ENCODE measurements at places on chromosomes 11 and 22.
A peak's percentile ranks its signal among the peaks of the same experiment; 100 is the strongest.

- H3K27me3 ChIP-seq = peaks cover 97% of the 10 kb centered on the region
- no peak overlapping the region for H3K27ac ChIP-seq
- peaks cover 9% of the 10 kb centered on the region for H3K4me1 ChIP-seq
- no peak for DNase-seq
- H3K4me3 ChIP-seq = no peak overlapping the region
Observed at GRCh38 chr11:30489076-30489475, 97.1 kb downstream of the MPPED2 start.

DNA sequence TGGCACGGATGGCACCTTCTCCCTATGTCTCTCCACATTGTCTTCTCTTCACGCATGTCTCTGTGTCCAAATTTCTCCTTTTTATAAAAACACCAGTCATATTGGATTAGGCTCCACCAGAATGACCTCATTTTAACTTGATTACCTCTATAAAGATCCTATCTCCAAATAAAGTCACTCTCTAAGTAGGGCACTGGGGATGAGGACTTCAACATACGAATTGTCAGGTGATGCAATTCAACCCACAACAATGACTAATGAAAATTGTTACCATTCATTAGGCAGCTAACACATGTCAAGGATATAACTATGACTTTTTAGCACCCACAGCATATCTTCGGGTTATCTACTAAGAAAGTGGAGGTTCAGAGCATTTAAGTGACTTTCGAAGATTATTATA, 55.5 kb upstream of the USP47 start:
- H3K4me1 ChIP-seq = peaks cover 35% of the 10 kb centered on the region
- H3K36me3 ChIP-seq = no peaks in the 10 kb centered on the region
- DNase-seq = no peak

DNA sequence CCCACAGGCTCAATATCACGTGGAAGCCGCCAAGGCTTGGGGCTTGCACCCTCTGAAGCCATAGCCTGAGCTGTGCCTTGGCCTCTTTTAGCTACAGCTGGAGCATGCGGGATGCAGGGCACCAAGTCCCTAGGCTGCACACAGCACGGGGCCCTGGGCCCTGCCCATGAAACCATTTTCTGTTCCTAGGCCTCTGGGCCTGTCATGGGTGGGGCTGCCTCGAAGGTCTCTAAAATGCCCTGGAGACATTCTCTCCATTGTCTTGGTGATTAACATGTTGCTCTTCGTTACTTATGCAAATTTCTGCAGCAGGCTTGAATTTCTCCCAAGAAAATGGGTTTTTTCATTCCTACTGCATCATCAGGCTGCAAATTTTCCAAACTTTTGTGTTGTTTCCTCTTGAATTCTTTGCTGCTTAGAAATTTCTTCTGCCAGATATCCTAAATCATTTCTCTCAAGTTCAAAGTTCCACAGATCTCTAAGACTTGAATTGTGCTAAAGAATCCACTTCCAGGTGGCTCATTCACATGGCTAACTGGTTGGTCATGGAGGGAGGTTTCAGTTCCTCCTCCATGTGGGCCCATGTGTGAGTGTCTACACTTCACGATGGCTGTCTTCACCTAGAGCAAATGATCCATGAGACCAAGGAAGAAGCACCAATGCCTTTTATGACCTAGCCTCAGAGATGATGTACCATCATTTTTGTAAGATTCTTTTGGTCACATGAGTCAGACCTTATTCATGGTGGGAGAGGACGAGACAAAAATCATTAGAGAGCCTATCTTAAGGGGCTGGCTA, 7.4 kb upstream of the CREBZF start:
- H3K27me3 ChIP-seq = no peaks in the 10 kb centered on the region
- no peaks in the 10 kb centered on the region for H3K36me3 ChIP-seq
- H3K27ac ChIP-seq = no peak overlapping the region
- H3K4me1 ChIP-seq = no peaks in the 10 kb centered on the region
- DNase-seq = no peak

DNA sequence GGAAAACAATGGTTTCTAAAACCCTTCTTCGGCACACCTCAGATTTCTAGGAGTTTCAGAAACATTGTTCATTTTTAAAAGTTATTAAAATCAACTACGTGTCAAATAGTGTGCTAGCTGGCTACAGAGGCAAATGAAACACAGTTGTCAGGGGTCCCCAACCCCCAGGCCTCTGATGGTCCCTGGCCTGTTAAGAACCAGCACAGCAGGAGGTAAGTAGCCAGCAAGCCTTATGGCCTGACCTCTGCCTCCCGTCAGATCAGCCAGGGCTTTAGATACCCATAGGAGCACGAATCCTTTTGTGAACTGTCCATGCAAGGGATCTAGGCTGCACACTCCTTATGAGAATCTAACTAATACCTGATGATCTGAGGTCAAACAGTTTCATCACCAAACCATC, 648.2 kb downstream of the FAM181B start:
- H3K27ac ChIP-seq = no peak overlapping the region
- no peak overlapping the region for H3K4me3 ChIP-seq
- peaks cover 87% of the 10 kb centered on the region for H3K27me3 ChIP-seq
- no peaks in the 10 kb centered on the region for H3K4me1 ChIP-seq

DNA sequence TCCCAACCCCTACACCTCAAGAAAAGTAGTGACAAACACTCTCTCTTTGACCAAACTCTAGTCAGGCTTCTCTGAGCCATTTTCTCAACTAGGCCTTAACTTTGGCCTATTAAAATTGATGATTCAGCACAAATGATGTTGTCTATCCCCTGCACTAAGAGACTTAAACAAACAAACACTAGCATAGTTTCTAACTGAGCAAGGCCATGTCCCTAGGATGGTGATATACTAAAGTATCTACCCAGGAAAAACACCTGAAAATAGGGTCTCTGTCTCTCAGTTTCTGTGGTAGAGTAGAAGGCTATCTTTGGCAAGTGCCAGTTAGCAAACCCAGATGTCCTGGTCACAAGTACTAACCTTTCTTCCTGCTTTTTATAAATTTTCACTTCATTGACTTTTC, 219.7 kb upstream of the ANO3 start:
- H3K27ac ChIP-seq = no peak overlapping the region
- DNase-seq = no peak
- H3K4me1 ChIP-seq = no peaks in the 10 kb centered on the region
- H3K27me3 ChIP-seq = peaks cover 20% of the 10 kb centered on the region
- no peak overlapping the region for H3K4me3 ChIP-seq

- H3K4me1 ChIP-seq = peaks cover 45% of the 10 kb centered on the region
- H3K36me3 ChIP-seq = peaks cover 7% of the 10 kb centered on the region
- peak overlapping the region; percentile 33 for H3K4me3 ChIP-seq
- DNase-seq = no peak
- no peaks in the 10 kb centered on the region for H3K27me3 ChIP-seq
- peak overlapping the region; percentile 83 for H3K27ac ChIP-seq
Observed at GRCh38 chr22:17919276-17920144, 104.9 kb downstream of the MICAL3 start.

DNA sequence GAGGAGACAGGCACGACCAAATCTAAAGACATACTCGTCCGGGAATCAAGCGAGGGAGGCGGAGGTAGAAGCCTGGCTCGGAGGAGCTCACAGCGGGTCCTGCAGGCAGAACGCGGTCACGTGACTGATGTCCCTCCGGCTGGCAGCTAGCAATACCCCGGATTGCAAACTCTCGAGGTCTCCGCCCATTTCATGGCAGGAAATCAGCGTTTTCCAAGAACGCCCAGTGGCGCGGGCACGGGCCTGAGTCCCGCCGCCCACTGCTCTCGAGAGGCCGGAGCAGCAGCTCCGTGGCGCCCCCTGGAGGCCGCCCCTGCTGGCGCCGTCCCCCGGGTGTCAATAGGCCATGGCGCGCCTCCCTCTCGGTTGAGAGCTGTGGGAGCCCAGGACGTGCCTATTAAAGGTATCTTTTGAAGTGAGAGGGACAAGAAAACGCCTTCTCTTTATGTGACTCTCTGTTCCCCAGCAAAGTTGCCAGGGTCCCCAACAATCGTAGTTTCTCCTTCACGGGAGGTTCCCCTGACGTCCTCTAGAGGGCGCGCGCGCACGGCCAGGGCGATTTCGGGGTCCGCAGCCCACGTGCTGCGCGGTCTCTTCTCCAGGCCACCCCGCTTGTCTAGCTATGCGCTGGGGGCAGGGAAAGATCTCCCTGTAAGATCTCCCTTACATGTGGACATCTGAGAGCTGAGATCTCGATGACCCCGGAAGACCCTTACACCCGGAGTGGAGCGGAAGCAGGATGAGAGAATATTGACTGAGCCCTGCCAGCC, 37.3 kb upstream of the RBFOX2 start:
- DNase-seq = peak; percentile 91
- no peaks in the 10 kb centered on the region for H3K4me1 ChIP-seq
- peak overlapping the region; percentile 75 for H3K4me3 ChIP-seq

DNA sequence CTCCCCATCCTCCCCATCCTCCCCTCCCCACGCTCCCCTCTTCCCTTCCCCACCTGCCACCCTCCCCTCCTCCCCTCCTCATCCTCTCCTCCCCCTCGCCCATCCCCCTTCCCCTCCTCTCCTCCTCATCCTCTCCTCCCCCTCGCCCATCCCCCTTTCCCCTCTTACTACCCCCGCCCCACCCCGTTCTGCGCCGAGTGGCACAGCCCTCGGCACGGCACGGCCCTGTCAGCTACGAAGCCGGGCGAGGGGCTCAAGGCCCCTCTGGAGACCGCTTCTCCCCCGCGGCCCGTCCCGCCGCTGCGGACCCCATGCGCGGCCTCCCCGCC, 449.9 kb downstream of the OPCML start:
- H3K4me3 ChIP-seq = no peak overlapping the region
- no peaks in the 10 kb centered on the region for H3K27me3 ChIP-seq
- no peak for DNase-seq
- no peaks in the 10 kb centered on the region for H3K4me1 ChIP-seq
- H3K36me3 ChIP-seq = no peaks in the 10 kb centered on the region

- H3K4me1 ChIP-seq = no peaks in the 10 kb centered on the region
- H3K4me3 ChIP-seq = no peak overlapping the region
- no peaks in the 10 kb centered on the region for H3K27me3 ChIP-seq
Observed at GRCh38 chr11:134815404-134815803, 403.4 kb upstream of the B3GAT1 start.

GRCh38 chr22:43404673-43405385, 7.0 kb upstream of the MPPED1 start:
- H3K4me1 ChIP-seq = peaks cover 10% of the 10 kb centered on the region
- no peaks in the 10 kb centered on the region for H3K36me3 ChIP-seq
- H3K27ac ChIP-seq = no peak overlapping the region
- peaks cover 55% of the 10 kb centered on the region for H3K27me3 ChIP-seq

- peaks cover 25% of the 10 kb centered on the region for H3K36me3 ChIP-seq
- peaks cover 10% of the 10 kb centered on the region for H3K4me1 ChIP-seq
- H3K4me3 ChIP-seq = peak overlapping the region; percentile 88
- no peak for DNase-seq
- H3K27me3 ChIP-seq = no peaks in the 10 kb centered on the region
Observed at GRCh38 chr11:64803846-64804345, 882 bp upstream of the MAP4K2 start.

- H3K36me3 ChIP-seq = no peaks in the 10 kb centered on the region
- no peak overlapping the region for H3K4me3 ChIP-seq
- H3K27ac ChIP-seq = no peak overlapping the region
- H3K27me3 ChIP-seq = no peaks in the 10 kb centered on the region
- peaks cover 6% of the 10 kb centered on the region for H3K4me1 ChIP-seq
- DNase-seq = peak; percentile 9
Observed at GRCh38 chr11:78690352-78690987, 115.8 kb upstream of the NARS2 start.

GRCh38 chr11:64894070-64894811, 15.8 kb upstream of the EHD1 start:
- no peaks in the 10 kb centered on the region for H3K27me3 ChIP-seq
- no peak overlapping the region for H3K4me3 ChIP-seq
- H3K36me3 ChIP-seq = peaks cover 9% of the 10 kb centered on the region
- H3K4me1 ChIP-seq = no peaks in the 10 kb centered on the region

- no peaks in the 10 kb centered on the region for H3K27me3 ChIP-seq
- no peak overlapping the region for H3K4me3 ChIP-seq
- H3K27ac ChIP-seq = no peak overlapping the region
Observed at GRCh38 chr22:24331468-24332440, 61.1 kb downstream of the SPECC1L start.

DNA sequence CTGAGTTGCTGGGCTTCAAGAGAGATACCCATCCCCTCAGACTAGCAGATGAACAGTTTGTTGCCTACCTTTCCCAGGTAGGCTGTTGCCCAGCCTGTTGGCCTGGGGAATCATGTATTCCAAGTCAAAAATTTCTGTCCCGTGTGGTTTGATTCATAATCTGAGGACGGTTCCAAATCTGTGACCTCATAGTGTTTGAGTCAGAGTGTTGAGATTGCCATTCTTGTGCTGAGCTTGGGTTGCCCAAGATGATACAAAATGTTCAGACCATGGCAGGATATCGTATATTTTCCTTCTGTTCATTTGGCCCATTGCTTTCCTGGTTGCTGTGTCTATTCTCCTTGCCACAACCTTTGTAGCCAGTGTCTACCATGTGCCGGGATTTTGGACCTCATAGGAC, 64.3 kb downstream of the CYB5R2 start:
- peak; percentile 26 for DNase-seq
- no peaks in the 10 kb centered on the region for H3K27me3 ChIP-seq
- H3K27ac ChIP-seq = no peak overlapping the region
- H3K4me1 ChIP-seq = peaks cover 24% of the 10 kb centered on the region
- no peaks in the 10 kb centered on the region for H3K36me3 ChIP-seq
- H3K4me3 ChIP-seq = no peak overlapping the region

- peak; percentile 52 for DNase-seq
- no peaks in the 10 kb centered on the region for H3K36me3 ChIP-seq
- no peak overlapping the region for H3K4me3 ChIP-seq
- H3K27ac ChIP-seq = no peak overlapping the region
- H3K4me1 ChIP-seq = peaks cover 13% of the 10 kb centered on the region
Observed at GRCh38 chr11:86991341-86991740, 36.1 kb upstream of the FZD4 start.

DNA sequence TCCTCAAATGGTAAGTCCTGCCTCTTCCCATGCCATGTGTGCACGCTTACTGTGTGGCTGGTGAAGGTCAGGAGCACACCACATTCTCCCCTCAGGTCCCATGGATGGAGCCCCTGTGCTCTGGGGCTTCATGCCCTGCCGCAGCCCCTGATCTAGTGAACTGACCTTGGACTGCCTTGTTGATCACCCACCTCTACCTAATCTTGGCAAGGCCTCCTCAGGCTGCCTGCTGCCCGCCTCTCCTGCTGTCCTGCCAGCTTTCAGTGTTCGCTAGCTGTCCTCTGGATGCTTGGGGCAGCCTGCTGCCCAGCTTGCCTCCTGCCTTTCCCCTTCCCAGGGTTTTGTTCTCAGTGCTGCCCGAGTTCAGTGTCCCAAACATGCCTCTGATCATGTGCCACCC, 38.1 kb downstream of the CABIN1 start:
- peaks cover 73% of the 10 kb centered on the region for H3K36me3 ChIP-seq
- H3K4me3 ChIP-seq = no peak overlapping the region
- H3K27ac ChIP-seq = no peak overlapping the region
- H3K4me1 ChIP-seq = no peaks in the 10 kb centered on the region

DNA sequence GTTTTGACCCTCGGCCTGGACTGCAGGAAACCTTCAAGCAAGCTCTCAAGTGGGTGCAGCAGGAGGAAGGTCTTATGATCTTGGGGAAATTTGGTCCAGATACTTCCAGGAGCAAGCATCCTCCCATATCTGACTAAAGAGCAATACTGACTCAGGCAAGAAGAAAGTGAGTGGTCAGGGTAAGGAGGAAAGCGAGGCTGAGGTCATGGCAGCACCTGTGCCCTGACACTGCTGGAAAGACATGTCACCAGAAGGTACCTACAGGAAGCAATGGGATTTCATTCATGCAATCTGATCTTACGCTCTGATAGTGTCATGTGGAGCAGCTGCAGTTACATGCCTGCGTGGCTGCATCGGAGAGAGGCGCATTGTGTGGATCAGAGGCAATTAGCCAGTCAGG, 6.5 kb upstream of the TOP3B start:
- H3K27ac ChIP-seq = no peak overlapping the region
- no peaks in the 10 kb centered on the region for H3K4me1 ChIP-seq
- no peaks in the 10 kb centered on the region for H3K36me3 ChIP-seq

GRCh38 chr11:17413414-17414316, 25.2 kb upstream of the KCNJ11 start:
- no peaks in the 10 kb centered on the region for H3K36me3 ChIP-seq
- H3K27ac ChIP-seq = no peak overlapping the region
- no peak for DNase-seq
- H3K4me3 ChIP-seq = no peak overlapping the region
- H3K27me3 ChIP-seq = peaks cover 53% of the 10 kb centered on the region
